Hematopoietic multipotent progenitor cell treated with erythropoietin and hydrocortisone succinate and interleukin-3 and kit ligand, for 6 days (in vitro differentiated cells): ENCODE measurements at places on chromosomes 16 and 17.

GRCh38 chr17:836151-836550, 54.0 kb downstream of the MRM3 start:
- no peak for DNase-seq

- no peak for DNase-seq
Measured at GRCh38 chr16:16149710-16150116, 73.6 kb downstream of the ABCC6 start.

GRCh38 chr17:57401556-57402488, 145.5 kb downstream of the MSI2 start:
- DNase-seq: peak; percentile 43

- no peak for DNase-seq
Measured at GRCh38 chr16:85629853-85630252, 16.7 kb downstream of the GSE1 start.

DNA sequence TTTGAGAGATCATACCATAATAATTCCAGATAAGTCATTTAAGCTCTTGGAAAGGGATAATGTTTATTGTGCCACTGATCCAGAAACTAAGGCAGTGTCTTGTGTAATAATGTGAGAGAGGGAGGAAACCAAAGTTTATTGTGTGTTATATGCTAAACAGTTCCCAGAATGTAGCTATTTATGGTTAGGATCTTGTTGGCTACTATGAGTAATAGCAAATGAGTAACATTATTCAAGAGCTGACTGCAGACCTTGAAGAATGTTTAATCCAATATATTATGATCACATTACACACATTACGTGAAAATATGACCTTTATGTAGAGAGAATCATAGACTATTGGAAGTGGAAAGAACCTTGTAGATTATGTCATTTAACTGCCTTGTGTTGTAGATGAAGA, 139.5 kb downstream of the BCAS3 start:
- DNase-seq: no peak

DNA sequence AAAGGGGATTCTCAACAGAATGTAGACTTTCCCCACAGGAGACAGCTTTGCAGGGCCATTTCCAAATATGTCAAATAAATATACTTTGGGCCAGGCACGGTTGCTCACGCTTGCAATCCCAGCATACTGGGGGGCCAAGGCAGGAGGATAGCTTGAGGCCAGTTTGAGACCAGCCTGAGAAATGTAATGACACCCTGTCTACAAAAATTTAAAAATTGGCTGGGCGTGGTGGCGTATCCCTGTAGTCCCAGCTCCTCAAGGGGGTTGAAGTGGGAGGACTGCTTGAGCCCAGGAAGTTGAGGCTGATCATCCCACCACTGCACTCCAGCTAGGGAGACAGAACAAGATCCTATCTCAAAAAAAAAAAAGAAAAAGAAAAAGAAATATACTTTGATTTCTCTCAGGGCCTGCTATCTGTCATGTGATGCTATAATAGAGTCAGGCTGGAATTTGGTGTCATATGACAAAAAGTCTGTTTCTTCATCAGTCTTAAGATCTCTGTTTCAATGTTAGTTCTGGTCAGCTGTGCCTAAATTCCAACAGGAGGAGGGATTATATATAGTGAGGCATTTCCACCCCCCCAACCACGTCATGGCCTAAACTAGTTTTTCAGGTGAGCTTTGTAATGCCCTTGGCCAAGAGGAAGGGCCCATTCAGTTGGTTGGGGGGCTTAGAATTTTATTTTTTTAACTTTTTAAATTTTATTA, 4.3 kb upstream of the ZDHHC7 start:
- no peak for DNase-seq

DNA sequence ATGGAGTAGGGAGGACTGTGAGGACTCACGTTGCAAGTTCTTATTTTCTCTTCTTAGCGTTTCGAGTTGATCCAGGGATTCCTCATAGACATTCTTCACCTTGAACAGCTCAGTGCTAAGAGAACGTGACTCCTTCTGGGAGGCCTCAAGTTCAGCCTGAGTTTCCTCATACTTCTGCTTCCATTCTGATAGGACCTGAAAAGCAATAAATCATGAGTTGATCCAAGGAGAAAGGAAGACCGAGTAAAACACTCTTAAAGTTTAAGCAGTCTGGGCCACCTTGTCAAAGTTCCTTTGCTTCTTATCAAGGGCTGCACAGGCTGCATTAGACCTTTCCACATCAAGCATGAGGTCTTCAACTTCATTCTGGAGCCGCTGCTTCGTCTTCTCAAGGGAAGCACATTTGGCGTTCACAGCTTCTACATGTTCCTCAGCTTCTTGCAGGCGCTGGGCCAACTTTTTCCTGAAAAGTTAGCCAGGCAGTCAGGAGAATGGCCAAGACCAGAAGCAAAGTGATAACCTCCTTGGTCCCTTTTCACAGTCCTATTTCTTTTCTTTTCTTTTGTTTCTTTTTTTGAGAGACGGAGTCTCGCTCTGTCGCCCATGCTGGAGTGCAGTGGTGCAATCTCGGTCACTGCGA, 23.8 kb upstream of the MYH13 start:
- DNase-seq: no peak

DNA sequence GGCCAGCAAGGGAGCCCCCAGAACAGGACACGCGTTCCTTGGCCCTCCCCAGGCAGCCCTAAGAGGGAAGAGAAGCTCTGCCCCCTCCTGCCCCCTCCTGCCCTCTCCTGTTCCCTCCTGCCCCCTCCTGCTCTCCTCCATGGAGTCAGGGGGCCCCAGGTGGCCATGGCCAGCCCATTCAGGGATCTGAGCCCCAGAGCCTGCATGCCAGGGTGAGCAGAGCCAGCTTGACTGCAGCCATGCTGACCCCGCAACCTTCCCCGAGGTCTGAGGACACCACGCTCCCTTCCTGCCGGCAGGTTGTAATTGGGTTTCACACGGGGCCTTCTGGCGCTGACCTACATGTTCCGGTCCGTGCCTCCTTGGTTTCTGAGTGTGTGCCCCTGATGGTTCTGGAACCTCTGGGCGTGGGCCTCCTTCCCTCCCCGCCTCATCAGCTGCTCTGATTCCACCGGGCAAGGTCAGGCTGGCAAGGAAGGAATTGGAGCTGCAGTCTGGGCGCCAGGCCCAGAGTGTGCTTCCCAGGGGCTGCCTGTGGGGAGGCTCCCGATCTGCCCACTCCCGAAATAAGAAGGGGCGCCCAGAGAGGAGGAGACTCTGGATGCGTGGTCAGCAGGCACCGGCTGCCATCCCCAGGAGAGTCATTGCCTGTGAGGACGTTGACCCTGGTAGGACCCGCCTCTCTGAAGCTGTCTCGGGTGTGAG, 23.7 kb upstream of the NPTX1 start:
- DNase-seq: no peak

DNA sequence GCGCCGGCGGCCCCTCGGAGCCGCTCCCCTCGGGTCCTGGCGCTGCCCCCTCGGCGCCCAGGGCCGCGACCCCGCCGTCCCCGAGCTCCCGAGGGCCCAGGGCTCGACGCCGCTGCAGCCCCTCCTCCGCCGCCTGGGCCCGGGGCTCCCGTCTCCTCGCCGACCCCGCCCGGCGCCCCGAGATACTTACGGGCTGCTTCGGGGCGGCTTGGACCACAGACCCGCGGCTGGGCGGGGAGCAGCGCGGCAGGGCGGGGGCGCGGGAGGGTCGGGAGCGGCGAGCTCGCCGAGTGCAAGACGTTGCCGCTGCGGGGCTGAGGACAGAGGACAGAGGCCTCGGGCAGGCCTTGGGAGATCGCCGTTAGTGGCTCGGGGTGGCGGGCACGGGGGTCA, 290 bp downstream of the TOB1 start:
- no peak for DNase-seq

DNA sequence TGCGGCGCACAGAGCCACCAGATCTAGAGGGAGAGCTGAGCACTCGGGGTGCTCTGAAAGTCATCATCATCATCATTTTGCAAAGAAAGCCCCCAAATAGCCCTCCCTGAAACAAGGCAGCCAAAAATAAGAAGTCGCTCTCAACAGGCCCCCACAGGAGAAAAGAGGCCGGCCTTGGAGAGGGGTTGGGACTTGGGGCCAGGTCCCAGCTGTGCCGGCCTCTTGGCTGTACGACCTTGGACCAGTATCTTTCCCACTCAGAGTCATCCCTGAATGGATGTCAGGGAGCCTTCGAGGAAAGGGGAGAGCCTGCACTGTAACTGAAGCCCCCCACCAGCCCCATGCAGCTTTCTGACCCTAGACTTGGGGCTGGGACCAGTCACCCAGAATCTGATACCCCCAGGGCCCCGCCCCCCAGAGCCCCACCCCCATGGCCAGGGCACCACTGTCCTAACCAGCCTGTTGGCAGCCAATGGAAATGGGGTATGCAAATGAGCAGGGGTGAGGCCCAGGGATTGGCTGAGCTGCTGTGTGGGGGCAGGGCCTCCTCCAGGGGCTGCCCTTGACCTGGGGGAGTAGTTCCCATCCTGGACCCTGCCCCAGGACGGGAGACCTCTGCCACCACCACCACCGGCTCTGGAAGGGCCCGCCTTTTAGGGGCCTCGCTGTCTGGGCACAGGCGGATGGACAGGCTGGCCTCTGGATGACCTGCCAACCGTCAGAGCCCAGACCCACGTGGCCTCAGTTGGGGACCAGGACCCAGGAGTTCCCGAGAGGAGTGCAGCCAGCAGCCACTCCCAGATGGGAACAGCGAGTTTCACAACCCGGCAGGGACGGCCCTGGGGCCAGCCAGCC, 15.4 kb downstream of the ZFPM1 start:
- DNase-seq: peak; percentile 95

GRCh38 chr17:71830866-71831265, 290.0 kb upstream of the SOX9 start:
- no peak for DNase-seq

DNA sequence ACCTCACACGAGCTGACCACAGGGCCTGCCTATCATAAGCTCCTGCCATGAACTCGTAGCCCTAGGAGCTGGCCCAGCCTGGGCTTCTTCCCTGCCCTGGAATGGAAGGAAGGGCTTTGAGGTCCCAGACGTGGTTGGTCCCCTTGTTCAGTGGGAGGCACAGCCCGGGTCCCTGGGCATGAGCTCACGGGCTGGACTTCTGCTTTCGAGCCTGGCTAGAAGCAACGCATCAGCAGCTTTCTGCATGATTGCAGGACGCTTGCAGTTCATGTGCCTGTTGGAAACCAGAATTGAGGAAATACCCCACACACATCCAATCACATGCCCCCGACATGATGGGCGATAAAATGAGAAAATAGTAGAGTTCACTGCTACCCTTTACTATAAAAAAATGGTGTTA, 293.3 kb downstream of the MAF start:
- no peak for DNase-seq

- no peak for DNase-seq
Measured at GRCh38 chr17:36934144-36934691, 3.1 kb upstream of the LHX1 start.

DNA sequence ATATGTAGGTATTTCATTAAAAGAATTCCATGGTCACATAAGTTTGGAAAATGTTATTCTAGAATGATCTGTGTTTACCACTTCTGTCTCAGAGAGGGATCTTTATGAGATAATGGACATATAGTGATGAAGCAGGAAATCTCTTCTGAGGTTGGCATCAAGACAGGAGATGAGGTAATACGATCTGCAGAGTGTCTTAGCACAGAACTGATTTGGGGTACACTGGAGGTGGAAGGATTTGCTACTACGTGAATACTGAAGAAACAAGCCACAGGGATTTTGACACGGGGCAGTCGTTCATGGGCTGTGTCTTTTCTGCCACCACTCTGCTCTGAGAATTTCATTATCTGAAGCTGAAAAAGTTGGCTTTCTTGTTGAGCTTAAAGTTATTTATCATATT, 5.5 kb downstream of the CBFB start:
- DNase-seq: peak; percentile 25

- no peak for DNase-seq
Measured at GRCh38 chr16:84481051-84481735, 23.3 kb downstream of the MEAK7 start.

- DNase-seq: no peak
Measured at GRCh38 chr17:78431692-78431958, 53.2 kb downstream of the PGS1 start.

DNA sequence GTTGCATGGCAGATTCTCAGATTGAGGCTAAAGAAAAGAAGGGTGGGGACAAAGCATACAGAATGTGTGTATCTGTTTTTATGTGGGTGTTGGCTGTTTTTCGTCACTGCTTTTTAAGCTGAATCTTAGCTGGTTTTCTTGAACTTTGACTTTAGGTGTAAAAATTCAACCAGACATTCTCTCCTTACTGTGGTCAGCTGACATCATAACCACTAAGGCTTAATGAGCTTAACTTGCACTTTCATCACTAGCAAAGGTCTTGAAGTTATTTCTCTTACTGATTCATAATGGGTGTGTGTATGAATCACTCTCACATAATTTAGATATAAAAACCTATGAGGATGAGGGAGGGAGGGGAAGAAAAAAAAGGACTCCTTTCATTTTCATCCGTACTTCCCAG, 4.0 kb upstream of the CDC6 start:
- no peak for DNase-seq

GRCh38 chr16:85461814-85462713, 151.1 kb upstream of the GSE1 start:
- DNase-seq: peak; percentile 91

DNA sequence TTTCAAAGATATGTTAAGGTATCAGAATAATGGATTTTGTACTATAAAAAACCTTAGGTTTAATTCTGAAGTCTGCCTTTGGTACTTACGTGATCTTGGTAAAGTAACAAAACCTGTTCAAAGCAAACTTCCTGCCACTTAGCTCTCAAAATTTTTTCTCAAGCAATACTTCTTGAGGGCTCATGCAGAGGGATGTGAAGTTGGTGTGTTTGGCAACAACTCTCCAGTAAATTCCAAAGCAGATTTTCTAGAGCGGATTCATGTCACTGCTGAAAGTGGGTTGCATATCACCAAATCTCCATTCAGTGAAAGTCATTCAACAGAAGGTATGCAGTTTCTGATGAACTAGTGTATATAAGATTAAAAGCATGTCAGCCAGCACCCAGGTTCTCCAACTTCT, 856.7 kb downstream of the CDH8 start:
- DNase-seq: no peak

DNA sequence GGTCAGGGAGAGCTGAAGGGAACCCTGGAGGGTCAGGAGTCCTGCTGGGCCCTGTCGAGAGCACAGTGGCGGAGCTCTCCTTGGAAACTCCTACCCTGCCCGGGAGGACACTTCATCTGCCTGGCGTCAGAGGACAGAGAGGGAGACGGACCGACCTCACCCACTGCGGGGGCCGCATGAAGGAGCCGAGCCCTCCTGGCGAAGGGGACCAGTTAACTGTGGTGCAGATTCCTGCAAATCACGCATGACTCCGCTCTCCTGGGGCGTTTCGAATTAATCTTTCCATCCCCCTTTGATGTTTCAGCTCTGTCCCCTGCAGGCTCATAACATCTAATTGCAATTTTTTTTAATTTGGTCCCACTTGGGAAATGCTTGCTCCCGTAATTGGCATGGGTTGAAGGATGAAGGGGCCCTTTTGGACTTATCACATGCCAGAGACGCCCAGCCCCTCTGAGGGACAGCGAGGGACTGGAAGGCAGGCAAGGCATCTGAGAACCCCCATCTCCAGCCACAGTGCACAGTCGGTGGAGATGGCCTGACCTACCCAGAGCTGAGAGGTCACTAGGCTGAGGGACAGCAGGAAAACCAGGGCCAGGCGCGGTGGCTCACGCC, 26.5 kb downstream of the RPH3AL start:
- DNase-seq: no peak

GRCh38 chr17:30950669-30951399, 20.0 kb upstream of the RNF135 start:
- DNase-seq: peak; percentile 36

GRCh38 chr17:79978548-79978855, 57.2 kb downstream of the TBC1D16 start:
- DNase-seq: no peak

- no peak for DNase-seq
Measured at GRCh38 chr17:50710025-50710424, 2.3 kb upstream of the ANKRD40 start.
